NCI-H1105 (cell line): ENCODE measurements at places on chromosomes 3 and 15.

GRCh38 chr15:60790641-60791040, 311.7 kb upstream of the ICE2 start:
- DNase-seq: no peak

- DNase-seq: no peak
Observed at GRCh38 chr15:56351353-56351752, 13.9 kb upstream of the TEX9 start.

- DNase-seq: no peak
Observed at GRCh38 chr3:124393340-124393739, 336.9 kb upstream of the UMPS start.

GRCh38 chr15:39502082-39502447, 78.8 kb upstream of the THBS1 start:
- DNase-seq: no peak

DNA sequence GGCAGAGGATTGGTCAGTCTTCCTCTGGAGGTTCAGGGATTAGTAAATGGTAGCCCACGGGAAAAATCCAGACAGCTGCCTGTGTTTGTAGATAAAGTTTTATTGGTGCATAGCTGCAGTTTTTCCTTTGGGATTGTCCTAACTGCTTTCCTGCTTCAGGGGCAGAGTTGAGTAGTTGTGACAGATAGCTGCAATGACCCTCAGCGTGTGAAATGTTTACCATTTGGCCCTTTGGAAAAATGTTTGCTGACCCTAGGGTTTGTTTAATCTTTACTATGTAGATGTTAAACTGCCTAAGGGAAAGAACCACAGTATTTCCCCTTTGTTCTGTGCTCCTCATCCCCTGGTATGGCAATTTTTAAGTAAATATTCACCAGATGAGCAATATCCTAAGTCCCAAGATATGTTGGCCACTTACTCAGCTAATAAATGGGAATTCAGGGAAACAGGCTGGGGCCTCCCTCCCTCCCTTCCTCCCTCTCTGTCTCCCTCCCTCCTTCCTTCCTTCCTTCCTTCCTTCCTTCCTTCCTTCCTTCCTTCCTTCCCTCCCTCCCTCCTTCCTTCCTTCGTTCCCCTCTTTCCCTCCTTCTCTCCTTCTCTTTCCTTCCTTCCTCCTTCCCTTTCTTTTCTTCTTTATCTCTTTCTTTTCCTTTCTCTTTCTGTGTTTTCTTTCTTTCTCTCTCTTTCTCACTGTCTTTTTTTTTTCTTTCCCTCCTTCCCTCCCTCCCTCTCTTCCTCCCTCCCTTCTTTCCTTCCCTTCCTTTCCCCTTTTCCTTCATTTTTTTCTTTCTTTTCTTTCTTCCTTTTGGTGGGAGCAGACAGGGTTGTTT, 234.6 kb upstream of the BHLHE40 start:
- DNase-seq: no peak
